ENCODE measurements at places on chromosomes 2 and 18. TPM values are rescaled to one million over a fixed set of nuclear protein-coding genes. Genes with fewer than 3 reads are reported as not detected.

DNA sequence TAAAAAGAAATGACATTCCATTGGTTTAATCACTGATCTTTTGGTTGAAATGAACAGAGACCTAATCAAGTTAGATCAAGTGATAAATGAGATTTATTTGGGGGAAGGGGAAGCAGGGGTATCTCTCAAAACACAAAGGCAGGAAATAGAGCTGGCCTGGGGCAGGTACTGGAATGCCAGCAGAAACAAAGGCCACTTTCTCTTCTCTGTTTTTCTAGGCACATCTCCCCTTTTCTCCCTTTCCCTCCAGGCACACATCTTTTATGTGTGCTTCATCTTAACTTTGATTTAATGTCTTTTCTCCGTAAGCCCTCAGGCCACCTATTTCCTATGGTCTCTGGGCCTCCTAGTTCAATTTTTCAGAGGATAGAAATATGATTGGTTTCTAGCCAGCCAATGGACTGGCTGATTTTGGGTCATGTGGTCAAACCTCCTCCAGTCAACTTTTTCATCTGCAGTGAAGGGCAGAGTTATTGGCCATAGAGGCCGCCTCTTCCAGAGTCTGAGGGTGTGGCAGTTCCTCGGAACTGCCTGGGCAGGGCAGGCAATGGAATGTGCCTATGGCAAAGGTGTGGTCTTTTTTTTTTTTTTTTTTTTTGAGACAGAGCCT lies 58.9 kb upstream of the FAM136A start:
- DNase-seq: no peak

Gene GKN1
- not detected for total RNA-seq

DNA sequence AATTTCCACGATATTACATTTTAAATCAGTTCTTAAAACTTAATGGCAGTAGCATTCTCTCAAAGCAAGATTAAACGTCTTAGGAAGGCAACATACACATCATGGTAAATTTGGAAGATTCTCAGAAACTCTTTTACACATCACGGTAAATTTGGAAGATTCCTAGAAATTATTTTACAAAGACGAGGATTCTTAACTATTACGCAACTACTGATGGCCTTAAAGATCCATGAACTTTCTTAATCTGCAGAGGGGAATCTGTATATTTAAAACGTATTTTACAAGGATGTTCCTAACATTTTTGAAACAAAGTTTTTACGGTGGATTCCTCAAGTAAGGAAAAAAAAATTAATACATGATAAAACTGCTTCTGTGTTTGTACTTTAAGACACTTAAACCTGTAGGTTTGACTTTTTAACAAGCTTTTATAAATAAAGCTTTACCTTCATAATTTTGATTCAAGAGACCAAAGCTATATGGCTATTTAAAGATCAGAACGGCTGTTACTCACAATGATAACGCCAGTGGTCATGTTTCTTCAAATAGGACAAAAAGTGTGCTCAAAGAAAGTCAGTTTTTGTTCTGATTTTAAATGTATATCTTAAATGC lies 1.7 kb downstream of the ATF2 start:
- no peak for DNase-seq

DNA sequence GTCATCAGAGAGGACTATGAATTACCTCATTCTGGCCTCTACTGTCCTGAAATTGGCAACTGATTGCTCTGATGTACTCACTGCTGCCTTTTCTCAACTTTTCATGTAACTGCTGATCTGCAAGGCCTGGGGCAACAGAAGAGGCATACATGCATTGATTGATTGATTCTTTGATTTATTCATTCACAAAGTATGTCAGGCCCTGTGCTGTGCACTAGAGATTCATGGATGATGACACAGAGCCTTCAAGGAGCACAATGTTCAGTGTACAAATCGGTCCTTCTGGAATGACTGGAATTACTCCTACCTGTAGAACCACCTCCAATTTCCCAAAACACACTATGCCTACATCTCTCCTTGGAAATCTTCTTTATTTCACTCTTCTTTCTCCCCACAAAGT lies 111.3 kb downstream of the LRATD1 start:
- DNase-seq: no peak

Gene KLHL14
- total RNA-seq: 1.6 TPM

Gene KCNG2
- 1.4 TPM for total RNA-seq

DNA sequence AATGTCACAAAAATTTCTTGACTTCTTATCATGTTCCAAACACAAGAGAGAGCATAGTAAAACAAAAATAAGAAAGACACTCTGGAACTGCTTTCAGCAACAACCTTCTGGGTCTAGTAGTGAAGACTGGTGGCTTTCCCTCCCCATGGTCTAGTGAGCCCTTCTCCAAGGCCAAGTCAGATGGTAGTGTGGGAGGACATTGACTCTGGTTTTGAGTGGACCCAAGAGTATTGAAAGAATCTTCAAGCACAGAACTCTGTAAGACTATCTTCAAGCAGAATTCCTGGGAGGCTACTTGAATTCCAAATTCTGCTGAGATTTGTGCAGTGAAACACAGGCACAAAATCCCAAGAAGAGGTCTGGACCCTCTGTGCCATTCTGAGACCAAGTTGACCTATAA lies 21.1 kb downstream of the ANTXR1 start:
- no peak for DNase-seq

- DNase-seq: no peak
Measured at GRCh38 chr18:45312555-45313126, 302.6 kb upstream of the SLC14A2 start.

GRCh38 chr18:44799382-44799906 lies 118.8 kb downstream of the SETBP1 start:
- no peak for DNase-seq

- peak; percentile 68 for DNase-seq
Measured at GRCh38 chr2:197378494-197379307, 56.1 kb downstream of the SF3B1 start.

- no peak for DNase-seq
Measured at GRCh38 chr2:205484215-205484614, 198.1 kb upstream of the NRP2 start.

GRCh38 chr2:134491771-134492441 lies 226.9 kb downstream of the TMEM163 start:
- DNase-seq: peak; percentile 18

DNA sequence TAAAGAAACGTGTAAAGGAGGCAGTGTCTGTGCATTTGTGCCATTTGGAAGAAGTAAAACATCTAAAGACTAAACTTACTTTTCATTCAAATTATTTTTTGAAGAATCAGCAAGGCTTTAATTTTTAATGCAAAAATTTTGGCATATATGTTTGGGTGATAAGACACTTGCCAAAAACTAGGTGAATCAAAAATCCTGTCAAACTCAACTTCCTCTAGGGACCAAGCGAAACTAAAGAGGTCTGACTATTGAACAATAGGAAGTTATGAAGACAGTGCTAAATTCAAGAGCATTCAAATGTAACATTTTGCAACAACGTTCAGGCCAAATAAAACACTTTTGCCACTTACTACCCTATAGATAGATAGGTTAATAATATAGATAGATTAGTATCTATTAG lies 306.1 kb downstream of the NOL4 start:
- DNase-seq: no peak

GRCh38 chr2:213032607-213033006 lies 118.8 kb downstream of the IKZF2 start:
- DNase-seq: no peak

GRCh38 chr18:2316751-2317696 lies 254.3 kb downstream of the METTL4 start:
- peak; percentile 11 for DNase-seq

GRCh38 chr2:45180779-45181178 lies 171.5 kb upstream of the SIX2 start:
- DNase-seq: no peak

DNA sequence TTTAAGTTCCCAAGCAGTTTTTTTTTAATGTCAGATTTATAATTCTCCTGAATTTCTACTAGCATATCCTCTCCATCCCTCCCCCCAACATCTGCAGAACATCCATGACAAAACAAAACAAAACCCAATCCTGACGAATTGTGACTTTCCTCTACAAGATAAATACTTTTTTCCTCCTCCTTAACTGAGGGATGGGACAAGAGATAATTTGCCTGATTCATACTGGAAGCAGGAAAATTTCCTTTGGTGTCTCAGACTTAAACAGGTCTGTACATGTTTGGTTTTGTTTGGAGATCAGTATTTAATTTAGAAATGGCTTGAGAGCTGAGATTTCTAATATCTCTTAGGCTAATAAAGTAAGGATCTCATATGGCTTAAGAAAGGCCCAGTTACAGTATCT lies 2.2 kb downstream of the CAVIN2 start:
- no peak for DNase-seq

- peak; percentile 40 for DNase-seq
Measured at GRCh38 chr2:218781691-218782527, at the start of gene CYP27A1. TSS of gene CYP27A1 (plus strand) at chr2:218782147. CDS start at chr2:218782183, 36 bp downstream.

Gene ANKRD30BL
- total RNA-seq: not detected

Gene KCNG3
- not detected for total RNA-seq

GRCh38 chr18:56851774-56852173 lies 200.6 kb downstream of the WDR7 start:
- peak; percentile 2 for DNase-seq

DNA sequence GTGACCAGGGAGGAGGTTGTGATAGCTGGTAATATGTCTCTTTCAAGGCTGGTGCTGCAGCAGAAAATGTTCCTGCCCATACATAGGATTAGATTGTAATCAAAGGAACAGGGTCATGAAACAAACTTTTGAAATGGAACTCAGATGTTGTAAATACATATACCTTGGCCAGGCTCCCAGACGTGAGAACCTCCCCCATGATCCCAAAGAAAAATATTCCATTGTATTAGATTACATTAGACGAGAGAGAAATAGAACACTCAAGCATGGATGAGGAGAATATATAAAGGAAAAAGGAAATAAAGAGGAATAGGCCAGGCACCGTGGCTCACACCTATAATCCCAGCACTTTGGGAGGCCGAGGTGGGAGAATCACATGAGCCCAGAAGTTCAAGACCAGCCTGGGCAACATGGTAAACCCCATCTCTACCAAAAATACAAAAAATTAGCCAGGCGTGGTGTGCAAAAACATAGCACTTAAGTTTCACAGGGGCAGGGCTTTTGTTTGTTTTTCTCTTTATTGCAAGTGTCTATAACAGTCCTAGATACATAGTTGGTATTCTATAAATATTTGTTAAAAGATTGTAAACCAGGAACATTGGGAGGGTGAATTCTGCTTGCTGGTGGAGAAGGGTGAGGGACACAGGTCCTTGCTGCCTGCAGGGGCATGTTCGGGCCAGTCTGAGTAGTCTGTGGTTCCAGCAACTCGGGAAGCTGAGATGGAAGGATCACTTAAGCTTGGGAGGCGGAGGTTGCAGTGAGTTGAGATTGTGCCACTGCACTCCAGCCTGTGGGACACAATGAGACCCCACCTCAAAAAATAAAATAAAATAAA lies 52.8 kb downstream of the RPL37A start:
- peak; percentile 68 for DNase-seq

GRCh38 chr2:216516730-216517350 lies 18.2 kb downstream of the RPL37A start:
- peak; percentile 64 for DNase-seq

DNA sequence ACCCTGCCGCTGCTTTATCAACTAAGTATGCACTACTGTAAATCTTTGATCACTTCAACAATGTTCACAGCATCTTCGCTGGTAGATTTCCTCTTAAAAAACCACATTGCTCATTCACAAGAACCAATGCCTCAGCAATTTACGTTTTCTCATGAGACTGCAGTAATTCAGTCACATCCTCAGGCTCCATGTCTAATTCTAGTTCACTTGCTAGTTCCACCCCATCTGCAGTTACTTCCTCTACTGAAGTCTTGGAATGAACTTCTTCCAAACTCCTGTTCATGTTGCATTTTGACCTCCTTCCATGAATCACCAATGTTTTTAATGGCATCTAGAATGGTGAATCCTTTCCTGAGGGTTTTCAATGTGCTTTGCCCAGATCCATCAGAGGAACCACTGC lies 35.8 kb downstream of the PRELID3A start:
- no peak for DNase-seq

GRCh38 chr2:199659207-199659606 lies 191.8 kb downstream of the FTCDNL1 start:
- DNase-seq: peak; percentile 5

Gene OR6B2
- not detected for total RNA-seq

DNA sequence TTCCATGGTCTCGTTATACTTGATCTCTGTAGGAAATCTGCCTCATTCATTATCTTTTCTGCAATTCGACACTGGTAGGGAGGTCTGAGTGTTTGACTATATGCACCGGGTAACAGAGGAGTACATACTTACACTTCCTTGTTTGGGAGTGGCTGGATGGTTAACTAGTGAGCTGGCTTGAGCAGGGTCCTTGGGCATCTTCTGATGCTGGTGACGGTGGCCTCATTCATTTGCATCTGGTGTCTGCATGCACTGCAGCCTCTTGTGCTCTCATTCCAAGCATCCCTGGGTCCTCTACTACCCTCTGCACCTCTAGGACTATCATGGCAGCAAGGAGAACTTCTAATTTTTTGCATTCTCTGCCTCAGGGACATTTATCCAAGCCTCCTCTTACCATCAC lies 100.0 kb upstream of the TCF4 start:
- DNase-seq: no peak

- no peak for DNase-seq
Measured at GRCh38 chr2:150548527-150548926, 61.1 kb upstream of the RND3 start.

DNA sequence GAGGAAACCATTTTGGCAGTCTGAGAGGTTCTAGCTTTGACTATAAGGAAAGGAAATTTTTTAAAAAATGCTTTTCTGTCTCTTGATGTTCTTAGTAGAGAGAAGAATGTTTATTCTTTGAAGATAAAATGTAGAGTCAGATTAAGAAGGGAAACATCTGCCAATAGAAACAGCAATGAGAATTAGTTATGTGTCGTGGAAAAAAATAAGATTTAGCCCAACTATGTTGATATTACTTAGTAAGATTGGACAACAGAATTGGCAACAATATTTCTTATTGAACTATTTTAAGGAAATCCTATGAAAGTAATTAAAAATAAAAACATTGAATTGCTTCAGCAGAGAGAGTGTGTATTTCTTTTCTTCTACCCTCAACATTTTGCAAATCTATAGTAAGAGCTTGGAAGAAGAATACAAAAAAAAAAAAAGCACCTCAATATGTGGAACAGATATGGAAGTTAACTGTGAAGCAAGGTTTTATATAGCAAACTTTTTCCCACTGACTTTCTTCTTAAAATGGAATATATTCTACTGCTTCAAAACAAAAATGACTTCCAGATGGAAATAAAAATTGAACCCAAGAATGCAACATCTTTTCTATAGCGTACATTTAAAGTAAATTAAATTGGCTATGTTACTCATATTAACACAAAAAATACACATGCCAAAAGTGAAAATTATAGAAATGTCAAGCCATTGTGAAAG lies 177.9 kb downstream of the FAM124B start:
- no peak for DNase-seq

DNA sequence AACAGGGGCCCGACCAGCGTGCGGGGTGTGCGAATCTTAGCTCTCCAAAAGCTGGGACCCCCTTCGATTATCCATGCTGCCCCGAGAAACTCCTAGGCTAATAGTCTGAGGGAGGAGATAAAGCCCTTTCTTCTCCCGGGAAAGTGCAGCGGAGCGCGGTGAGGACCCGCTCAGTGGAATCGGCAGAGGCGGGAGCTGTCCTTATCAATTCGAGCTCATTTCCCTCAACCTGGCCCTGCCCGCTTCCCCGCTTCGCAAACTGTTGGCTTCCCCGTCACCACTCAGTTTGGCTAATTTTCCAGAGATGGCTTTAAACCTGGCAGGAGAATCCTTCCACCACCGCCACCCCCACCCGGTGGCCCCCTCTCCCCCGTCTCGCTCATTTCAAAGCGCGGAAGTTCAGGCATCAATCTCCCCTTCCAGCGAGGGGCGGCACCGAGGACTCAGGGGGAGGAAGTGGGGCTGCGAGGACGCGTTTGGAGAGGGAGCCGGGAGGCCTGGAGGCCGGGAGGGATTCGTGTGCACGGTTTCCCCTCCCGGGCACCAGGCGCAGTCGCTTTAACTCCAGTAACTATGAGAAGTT lies 1.6 kb downstream of the KLHL14 start:
- DNase-seq: peak; percentile 45
